ENCODE measurements at places on chromosomes 5 and 9. TPM values are rescaled to one million over a fixed set of nuclear protein-coding genes. Genes with fewer than 3 reads are reported as not detected.

The C1QTNF2 gene
- total RNA-seq = 1.9 TPM

The S1PR3 gene
- 11.4 TPM for total RNA-seq

The PDE6A gene
- total RNA-seq = not detected

- no peak for DNase-seq
These were observed 46.6 kb upstream of the C5orf58 start for GRCh38 chr5:170186156-170186555.

DNA sequence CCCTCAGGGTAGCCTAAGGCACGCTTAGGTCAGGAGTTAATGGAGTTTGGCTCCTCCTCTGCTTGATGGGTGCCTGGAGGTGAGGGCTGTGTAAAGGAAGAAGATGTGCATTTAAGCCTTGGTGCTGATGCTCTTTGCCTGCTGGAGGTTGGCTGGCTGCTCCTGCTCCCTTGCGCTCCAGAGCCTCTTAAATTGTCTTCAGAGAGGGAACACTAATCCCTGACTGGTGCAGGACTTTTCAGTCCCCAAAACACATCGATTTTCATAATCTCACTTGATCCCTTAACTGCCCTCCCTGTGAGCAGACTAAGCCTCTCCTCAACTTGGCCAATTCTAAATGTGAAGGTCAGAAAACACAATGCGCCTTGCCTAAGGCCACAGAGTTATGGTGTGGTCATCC, 16.2 kb upstream of the TCOF1 start:
- no peak for DNase-seq

GRCh38 chr9:95952471-95952870, 77.0 kb downstream of the ERCC6L2 start:
- no peak for DNase-seq

- DNase-seq = peak; percentile 46
These were observed 6.4 kb downstream of the NOP16 start for GRCh38 chr5:176381979-176382378.

- no peak for DNase-seq
These were observed 30.4 kb upstream of the SLC2A8 start for GRCh38 chr9:127366594-127366993.

GRCh38 chr5:32542216-32543059, 42.9 kb upstream of the SUB1 start:
- no peak for DNase-seq

DNA sequence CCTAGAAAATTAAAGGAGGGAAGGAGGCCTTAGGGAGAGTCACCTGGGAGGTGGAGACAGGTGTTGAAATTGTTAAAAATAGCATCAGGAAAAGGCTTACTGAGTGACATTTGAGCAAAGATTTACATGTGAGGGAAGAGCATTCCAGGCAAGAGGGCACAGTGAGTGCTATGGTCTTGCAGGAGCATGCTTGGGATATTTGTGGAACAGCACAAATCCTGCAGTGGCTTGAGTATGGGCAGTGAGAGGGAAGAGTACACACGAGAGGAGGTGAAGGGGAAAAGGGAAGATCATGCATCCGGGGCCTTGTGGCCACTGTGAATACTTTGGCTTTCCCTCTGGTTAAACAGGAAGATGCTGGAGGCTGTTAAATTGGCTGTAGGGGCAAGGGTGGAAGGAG, 36.6 kb downstream of the ACER2 start:
- DNase-seq = no peak

GRCh38 chr5:3179220-3179619, 416.4 kb upstream of the IRX1 start:
- no peak for DNase-seq

DNA sequence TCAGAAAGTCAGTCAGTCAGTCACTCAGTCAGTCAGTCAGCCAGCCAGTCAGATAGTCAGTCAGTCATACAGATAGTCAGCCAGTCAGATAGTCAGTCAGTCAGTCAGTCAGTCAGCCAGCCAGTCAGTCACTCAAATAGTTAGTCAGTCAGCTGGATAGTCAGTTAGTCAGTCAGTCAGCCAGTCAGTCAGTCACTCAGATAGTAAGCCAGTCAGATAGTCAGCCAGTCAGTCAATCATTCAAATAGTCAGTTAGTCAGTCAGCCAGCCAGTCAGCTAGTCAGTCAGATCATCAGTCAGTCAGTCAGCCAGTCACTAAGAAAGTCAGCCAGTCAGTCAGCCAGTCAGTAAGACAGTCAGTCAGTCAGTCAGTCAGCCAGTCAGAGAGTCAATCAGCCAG, 477.1 kb downstream of the AGTPBP1 start:
- DNase-seq = no peak

GRCh38 chr9:70761139-70761670, 346.7 kb upstream of the KLF9 start:
- DNase-seq = no peak

DNA sequence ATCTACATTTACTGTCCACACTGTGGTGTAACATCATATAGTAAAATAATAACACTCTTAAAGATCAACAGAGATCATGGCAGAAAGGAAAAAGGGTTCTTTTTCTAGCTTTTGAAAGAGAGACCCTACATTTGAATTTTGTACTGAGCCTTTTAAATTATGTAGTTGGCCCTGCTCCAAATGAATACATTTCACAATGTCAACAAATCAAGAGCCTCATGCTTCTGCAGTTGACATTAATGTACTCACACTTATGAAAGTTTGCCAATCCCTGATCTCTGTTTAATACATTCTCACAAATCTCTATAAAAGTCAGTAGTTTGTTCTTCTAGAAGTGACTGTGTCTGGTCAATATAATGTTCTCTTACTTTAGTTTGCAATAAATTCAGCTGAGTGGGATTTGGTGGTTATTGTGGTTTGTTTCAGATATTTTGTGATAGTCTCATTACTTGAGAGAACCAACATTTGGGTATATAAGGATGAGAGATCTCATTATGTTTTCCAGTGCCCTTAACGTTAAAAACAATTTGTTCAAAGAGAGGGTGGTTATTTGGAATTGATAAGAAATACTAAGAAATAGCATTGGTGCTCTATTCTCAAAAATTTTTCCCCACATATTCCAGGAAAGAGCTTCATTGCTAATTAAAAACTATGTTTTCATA, 277.8 kb upstream of the FTMT start:
- no peak for DNase-seq

- DNase-seq = no peak
These were observed 9.4 kb downstream of the PRELID2 start for GRCh38 chr5:145825751-145826180.

The GNA14 gene
- 29.2 TPM for total RNA-seq

- DNase-seq = no peak
These were observed 222.2 kb upstream of the IRX1 start for GRCh38 chr5:3373391-3373790.

GRCh38 chr5:67141644-67142043, 55.0 kb downstream of the CD180 start:
- no peak for DNase-seq

- DNase-seq = no peak
These were observed 32.8 kb upstream of the GALNT10 start for GRCh38 chr5:154157483-154158378.

DNA sequence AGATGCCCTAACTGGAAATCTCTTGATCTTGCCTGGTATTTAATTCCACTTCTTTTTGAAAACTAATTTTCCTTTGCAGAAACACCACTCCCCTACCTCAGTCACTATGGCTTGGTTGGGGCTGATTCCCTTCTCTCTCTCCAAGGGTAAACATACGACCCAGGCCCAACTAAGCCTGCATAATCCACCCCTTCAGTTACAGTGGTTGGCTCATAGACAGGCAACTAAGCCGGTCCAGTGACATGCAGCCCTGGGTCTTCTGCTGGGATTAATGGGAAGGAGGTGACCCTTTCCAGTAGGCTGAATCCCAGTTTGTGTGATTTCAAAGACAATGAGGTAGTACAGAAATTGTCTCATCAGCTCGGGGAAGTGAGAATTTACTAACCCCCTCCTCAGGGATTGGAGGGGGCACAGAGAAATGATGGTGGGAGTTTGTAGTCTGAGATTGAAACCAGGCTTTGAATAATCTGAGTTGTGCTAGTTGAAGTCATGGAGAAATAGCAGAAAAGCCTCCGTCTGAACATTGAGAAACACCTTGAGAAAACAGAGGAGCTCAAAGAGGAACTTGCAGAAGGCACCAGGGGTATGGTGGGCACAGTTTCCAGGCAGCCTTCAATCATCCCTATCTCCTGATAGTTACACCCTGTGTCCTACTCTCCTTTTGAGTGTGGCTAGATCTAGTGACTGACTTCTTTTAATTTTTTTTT, 148.9 kb downstream of the GCNT1 start:
- DNase-seq = no peak

The PRLR gene
- total RNA-seq = 1.9 TPM

- no peak for DNase-seq
These were observed 228.9 kb upstream of the CD180 start for GRCh38 chr5:67425514-67425913.

GRCh38 chr9:130297371-130297770, 31.8 kb downstream of the HMCN2 start:
- DNase-seq = no peak

DNA sequence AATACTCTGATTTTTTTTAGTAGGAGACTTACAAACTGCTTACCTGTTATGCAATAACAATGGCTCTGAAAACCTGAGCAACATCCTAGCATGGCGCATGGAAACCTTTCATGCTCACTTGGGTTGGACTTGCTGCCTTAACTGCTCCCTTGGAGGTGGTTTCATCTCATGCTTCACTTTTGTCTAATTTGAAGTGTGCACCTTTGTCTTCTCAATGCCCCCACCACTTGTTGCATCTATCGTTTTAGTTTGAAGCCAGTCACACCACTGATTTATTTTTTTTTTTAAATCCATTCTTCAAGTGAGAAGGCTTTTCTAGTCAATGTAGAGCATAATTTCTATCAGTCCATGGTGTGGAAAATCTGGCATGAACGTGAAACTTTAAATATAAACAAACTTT, 63.2 kb downstream of the CFAP90 start:
- DNase-seq = no peak

The IFNB1 gene
- not detected for total RNA-seq

The SLC6A7 gene
- not detected for total RNA-seq

The LMX1B gene
- total RNA-seq = 0.16 TPM

GRCh38 chr9:96031366-96031824, 155.9 kb downstream of the ERCC6L2 start:
- no peak for DNase-seq

- DNase-seq = no peak
These were observed 149.4 kb downstream of the C5orf15 start for GRCh38 chr5:133818869-133819600.

The ACTBL2 gene
- not detected for total RNA-seq

DNA sequence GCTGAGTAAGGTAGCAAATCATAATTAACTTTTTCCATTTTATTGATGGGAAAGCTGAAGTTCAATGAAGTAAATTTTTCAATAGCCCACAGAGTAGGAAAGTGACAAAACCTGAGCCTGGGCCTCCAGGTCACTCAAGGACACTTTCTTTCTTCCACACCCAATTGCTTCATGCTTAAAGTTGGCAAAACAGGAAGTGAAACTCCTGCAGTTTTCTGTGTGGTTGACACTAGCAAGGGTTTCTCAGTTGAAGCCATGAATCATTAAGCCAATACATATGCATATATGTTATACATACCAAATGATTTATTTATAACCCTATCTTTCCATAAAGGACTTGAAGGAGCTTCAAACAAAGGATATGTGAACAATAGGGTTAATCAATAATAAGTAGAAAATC, 13.9 kb downstream of the TLR4 start:
- no peak for DNase-seq

The SLC45A2 gene
- not detected for total RNA-seq

The CCNB1 gene
- total RNA-seq = 2.5 TPM

The FGF1 gene
- total RNA-seq = 5.4 TPM

GRCh38 chr9:136107953-136108647, 10.6 kb downstream of the TMEM250 start:
- DNase-seq = no peak

The MEGF10 gene
- total RNA-seq = 3.3 TPM

DNA sequence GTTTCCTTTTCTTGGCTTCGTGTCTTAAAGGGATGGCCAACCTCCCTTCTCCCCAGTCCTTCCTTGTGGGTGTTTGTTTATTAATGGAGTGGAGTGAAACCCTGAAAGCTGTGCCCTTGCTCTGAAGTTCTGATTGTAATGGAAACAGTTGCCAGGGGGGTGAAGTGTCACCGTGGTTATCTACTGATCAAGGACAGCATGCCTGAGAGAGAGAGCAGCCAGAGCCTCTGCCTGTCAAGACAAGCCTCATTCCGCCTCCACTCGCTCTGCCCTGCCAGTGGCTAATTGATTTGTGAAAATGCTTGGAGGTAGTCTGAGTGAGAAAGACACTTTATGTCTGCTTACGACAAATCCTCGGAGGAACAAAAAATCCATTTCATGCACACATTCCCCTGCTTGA, 143.7 kb upstream of the SLC30A5 start:
- DNase-seq = no peak
